ENCODE measurements at places on chromosomes 3 and 15.

DNA sequence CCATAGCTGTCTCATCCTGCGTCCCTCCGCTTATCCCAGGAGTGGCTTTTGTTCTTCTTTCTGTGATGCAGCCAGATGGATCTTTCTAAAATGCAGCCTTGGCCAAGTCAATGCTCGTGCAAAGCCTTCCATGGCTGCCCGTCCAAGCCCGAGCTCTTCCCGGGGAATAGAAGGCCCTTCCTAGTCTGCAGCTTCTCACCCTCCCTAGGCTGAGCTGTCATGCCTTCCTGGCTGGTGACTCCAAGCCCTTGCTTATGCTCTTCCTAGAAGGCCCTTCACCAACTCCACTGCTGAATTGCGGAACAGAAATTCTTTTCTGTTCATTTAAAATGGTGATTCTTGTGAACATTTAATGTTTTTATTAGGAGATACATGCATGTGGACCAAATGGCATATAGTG lies 95.9 kb downstream of the SMAD6 start:
- no peak for DNase-seq

- DNase-seq = no peak
These were observed 5.4 kb downstream of the FYCO1 start for GRCh38 chr3:45990181-45990580.

- no peak for DNase-seq
These were observed 106.8 kb downstream of the BBX start for GRCh38 chr3:107629566-107629965.

DNA sequence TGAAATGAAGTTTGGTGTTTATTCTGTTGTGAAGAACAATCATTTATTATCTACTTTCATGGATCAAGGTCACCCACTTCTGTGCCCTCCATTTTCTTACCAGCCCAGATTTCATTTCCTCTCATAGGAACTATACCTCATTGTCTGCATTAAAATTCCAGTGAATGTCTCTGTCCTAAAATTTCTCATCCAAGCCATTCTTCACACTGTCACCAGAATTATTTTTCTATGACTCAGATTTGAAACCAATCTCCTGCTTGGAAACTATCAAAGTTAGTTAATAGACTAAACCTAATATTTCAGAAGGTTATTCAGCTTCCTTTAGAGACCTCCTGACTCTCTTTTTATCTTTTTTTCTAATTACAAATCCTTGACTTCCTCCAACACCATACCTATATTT lies 364.1 kb upstream of the CBLB start:
- no peak for DNase-seq

DNA sequence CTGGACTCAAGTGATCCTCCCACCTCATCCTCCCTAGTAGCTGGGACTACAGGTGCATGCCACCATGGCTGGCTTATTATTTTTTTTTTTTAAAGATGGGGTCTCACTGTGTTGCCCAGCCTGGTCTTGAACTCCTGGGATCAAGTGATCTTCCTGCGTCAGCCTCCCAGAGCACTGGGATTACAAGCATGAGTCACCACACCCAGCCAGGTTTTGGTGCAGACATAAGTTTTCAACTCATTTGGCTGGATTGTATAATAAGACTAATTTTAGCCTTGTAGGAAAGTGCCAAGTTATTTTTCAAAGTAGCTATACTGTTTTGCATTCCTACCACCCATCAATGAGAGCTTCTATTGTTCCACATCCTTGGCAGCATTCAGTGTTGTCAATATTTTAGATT lies 32.1 kb downstream of the BUB1B start:
- no peak for DNase-seq

- no peak for DNase-seq
These were observed 59.9 kb downstream of the AP4E1 start for GRCh38 chr15:50968353-50968752.

- peak; percentile 85 for DNase-seq
These were observed 3.5 kb upstream of the SEMA5B start for GRCh38 chr3:123031051-123031450.

GRCh38 chr3:119195911-119196310 lies 22.5 kb downstream of the UPK1B start:
- DNase-seq = peak; percentile 80

DNA sequence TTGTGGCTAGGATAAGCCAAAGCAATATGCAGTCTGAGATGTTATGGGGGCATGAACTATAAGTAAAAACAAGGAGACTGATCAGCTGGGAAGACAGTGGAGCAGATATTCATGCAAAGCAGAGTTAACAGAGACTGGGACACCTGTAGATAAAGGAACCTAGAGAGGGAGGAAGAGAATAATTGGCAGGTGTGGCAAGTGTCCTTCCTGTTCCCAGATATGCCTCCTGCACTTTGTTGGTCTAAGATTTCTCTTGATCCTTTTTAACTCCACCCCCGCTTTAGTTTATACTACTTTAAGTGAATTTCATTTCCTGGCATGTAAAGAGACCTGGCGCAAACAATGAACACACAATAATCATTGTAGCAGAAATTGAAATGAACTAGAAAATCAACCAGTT lies 169.4 kb downstream of the CNTN6 start:
- DNase-seq = no peak

DNA sequence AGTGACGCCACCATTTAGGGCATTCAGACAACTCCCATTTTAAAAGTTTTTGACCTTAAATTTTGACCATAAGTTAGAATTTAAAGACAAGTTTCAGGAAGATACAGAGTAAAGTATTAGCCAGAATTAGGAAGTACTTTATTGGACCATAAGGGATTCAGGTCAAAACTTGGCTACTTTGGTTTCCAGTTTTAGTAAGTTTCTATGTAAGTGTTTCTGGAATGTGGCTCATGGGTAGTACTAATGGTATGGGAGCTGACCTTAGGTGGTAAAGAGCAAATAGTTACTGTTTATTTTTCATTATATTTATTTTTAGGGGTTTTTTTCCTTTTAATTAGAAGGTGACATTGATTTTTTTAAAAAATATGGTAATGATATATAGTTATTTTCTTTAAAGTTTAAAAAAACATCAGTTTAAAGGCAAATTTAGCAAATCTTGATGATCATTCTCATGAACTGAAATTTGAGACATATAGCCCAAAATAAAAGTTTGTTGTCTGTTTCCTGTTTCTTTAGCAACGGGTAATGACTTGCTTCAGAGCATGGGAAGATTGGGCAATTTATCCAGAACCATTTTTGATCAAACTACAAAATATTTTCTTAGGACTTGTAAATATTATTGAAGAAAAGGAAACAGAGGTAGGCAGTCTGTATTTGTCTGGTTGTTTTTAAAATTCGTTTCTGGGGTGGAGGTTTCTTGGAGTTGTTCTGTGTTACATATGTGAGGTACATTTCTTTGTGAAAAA lies 34.3 kb downstream of the U2SURP start:
- DNase-seq = no peak

GRCh38 chr15:92163641-92164040 lies 230.0 kb upstream of the ST8SIA2 start:
- DNase-seq = peak; percentile 57

GRCh38 chr3:123716411-123716810 lies 131.6 kb upstream of the HACD2 start:
- no peak for DNase-seq

DNA sequence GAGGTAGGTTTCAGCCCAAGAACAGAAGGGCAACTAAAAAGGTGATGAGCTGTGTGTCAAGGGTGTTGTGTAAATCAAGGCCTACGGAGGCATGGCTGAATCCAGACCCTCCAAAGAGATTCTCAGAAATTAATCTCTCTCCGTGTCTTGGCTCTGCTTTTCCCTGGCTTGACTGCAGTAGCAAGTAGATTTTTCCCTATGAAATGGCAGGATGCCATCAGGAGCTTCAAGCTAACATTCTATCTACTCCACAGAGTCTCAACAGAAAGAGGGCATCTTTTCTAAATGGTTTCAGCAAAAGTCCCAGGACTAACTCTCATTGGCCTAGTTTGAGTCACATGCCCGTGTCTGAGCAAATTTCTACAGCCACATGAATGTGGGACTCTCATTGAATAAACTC lies 58.3 kb downstream of the LSM3 start:
- DNase-seq = no peak

DNA sequence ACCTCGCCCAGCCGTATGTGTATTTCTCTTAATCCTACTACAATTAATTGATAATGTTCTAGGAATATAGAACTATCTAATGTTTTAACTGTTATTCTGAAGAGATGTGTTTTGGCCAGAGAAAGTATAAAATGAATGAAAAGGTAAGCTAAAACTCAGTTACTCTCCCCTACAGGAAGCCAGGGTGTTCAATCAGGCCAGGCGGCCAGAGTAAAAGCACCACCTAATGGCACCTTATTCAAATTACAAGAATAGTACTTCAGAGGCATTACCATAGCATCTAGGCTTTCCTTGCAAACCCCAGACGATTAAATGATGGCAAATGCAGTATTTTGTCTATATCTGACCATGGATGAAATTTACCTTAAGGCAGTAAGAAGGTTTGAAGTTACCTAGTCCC lies 10.4 kb downstream of the SLC12A8 start:
- peak; percentile 71 for DNase-seq

- DNase-seq = no peak
These were observed 513.0 kb downstream of the NTRK3 start for GRCh38 chr15:87743562-87743961.

GRCh38 chr3:79187426-79187825 lies 580.4 kb downstream of the ROBO1 start:
- no peak for DNase-seq

DNA sequence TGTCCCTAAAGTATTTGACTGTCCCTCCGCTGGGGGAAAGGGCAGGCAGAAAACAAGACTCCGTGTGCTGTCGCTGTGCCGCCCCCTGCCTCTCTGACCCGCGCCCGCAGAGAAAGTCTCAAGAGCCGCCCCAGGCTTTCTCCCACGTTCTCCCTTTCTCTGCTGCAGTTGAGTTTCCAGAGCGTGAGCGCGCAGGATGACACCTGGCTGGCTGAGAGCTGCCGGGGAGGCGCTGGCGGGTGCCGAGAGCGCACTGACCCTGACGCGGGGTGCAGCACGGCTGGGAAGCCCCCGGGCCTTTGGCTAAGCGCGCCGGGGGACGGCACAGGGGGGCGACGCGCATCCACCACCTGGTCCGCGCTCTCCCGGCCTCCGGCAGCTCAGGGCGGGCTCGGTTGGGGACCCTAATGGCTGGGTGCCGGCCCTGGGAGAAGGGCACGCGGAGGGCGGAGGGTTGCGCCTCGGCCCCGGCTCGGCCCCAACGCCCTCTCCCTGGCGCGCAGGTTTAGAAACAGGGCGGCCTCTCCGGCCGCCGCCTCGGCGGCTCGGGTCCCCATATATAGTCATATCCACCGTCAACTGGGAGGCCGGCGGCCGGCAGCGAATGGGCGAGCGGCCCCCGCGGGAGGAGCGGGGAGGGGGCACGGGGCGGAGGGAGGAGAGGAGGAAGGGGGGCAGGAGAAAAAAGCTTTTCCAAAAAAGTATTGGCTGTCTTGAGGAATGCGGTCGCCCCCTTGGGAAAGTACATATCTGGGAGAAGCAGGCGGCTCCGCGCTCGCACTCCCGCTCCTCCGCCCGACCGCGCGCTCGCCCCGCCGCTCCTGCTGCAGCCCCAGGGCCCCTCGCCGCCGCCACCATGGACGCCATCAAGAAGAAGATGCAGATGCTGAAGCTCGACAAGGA lies at the start of gene TPM1:
TPM1 (plus strand) TSS at position 774 of the 903 bp plus-strand sequence; CDS start at position 857, 83 bp downstream.
- DNase-seq = peak; percentile 96

GRCh38 chr15:37900326-37901221 lies 33.9 kb upstream of the TMCO5A start:
- no peak for DNase-seq

DNA sequence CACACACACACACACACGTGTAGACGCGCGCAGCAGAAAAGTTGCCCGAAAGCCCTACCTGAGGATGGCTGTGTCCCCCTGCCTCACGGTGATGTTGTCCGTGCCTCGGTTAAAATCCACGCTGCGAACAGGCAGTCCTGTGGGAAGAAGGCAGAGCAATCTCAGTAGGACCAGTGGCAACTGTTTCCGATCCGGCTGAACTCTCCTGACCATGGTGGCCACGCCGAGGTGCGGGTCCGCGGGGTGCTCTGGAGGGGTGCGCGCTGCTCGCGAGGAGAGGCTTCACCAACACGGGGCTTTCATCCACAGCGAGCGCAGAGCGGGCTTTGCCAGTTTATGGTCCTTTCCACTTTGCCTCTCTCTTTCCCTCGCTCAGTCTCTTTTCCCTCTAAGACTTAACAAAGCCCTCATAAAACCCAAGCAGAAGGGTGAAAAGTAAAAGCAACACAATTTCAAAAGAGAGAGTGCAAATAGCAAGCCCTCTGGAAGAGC lies 422 bp downstream of the LSAMP start:
- DNase-seq = no peak

- no peak for DNase-seq
These were observed 11.4 kb downstream of the CLK3 start for GRCh38 chr15:74626752-74627692.

DNA sequence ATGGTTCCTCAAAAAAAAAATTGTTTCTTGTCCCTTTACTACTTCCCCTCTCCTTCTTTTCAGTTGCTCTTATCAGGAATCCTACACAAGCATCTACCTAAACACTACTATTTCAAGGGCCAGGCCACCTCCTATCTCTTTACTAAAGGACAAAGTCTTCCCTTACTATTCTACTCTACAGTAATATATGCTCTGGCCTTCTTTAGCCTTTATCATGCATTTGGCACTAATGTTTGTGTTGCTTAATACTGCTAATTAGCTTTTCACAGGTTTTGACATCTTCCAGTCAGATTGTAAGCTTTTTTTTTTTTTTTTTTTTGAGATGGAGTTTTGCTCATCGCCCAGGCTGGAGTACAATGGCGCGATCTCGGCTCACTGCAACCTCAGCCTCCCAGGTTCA lies 5.3 kb downstream of the CEP19 start:
- no peak for DNase-seq

- DNase-seq = no peak
These were observed 323.3 kb downstream of the DIPK2A start for GRCh38 chr3:144294659-144295538.

Data from mesendoderm (in vitro differentiated cells).